ENCODE measurements at places on chromosomes 7 and 10. TPM values are rescaled to one million over a fixed set of nuclear protein-coding genes. Genes with fewer than 3 reads are reported as not detected.

DNA sequence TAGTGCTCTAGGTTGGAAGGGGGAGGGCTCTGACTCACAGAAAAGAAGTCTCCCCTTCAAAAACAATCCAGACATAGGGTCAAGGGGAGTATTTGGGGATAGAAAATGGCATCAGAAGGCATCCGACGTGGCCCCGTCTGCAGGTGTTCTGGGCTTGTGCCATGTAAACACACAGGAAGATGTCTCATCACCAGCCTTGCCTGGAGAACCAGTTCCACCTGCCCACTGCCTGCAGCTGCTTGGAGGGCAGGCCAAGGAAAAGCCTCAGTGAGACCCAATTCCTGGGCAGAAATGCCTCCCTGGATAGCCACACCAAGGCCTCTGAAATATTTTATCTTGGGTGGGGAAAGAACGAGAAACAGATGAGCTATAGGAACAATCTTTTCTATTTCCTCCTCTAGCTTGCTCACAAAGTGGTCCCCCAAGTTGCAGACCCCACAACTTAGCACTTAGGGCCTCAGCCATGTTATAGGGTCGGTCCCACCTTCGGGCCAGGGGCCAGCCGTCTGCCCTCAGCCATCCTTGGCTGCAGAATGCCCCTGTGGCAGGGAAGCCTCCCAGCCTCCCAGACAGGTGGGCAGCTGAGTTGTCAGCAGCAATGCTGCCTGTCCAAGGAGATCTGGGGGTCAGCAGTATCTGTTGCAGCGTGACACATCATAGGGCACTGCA lies 54.3 kb upstream of the ECHDC3 start:
- H3K27ac ChIP-seq, result no peak overlapping the region
- no peak for DNase-seq
- H3K36me3 ChIP-seq, result no peaks in the 10 kb centered on the region
- H3K4me3 ChIP-seq, result no peak overlapping the region
- H3K4me1 ChIP-seq, result peaks cover 32% of the 10 kb centered on the region
- H3K27me3 ChIP-seq, result no peaks in the 10 kb centered on the region

GRCh38 chr7:140134039-140134438 lies 42.7 kb downstream of the KDM7A start:
- H3K36me3 ChIP-seq, result peaks cover under 1% of the 10 kb centered on the region
- H3K27ac ChIP-seq, result no peak overlapping the region
- no peak for DNase-seq
- H3K27me3 ChIP-seq, result no peaks in the 10 kb centered on the region

The PTPN20 gene
- total RNA-seq, result 6.6 TPM

GRCh38 chr7:143002898-143003297 lies 24.0 kb downstream of the OR9A2 start:
- no peak overlapping the region for H3K27ac ChIP-seq
- peak overlapping the region; percentile 56 for H3K4me3 ChIP-seq
- H3K4me1 ChIP-seq, result no peaks in the 10 kb centered on the region
- no peaks in the 10 kb centered on the region for H3K27me3 ChIP-seq

DNA sequence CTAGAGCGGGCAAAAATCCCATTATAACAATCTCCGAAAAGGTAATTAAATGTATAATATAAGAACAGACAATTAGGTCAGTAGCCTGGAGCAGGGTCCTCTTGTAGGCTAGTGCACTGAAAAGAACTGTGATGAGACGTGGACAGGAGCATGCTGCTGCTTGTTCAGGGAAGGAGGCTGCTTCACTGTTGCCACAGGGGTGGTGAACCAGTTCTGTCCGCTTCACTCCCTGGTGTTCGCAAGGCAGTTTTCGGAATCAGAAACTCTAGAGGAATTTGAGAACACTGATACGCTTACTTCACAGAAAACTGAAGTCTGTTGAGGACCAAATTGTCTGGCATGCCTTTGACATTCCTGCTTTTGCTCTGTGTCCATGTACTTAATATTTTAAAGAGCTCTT lies 17.4 kb downstream of the ZNRF2 start:
- H3K27ac ChIP-seq, result no peak overlapping the region
- no peaks in the 10 kb centered on the region for H3K27me3 ChIP-seq
- no peak overlapping the region for H3K4me3 ChIP-seq
- DNase-seq, result no peak

The LIPK gene
- total RNA-seq, result not detected

DNA sequence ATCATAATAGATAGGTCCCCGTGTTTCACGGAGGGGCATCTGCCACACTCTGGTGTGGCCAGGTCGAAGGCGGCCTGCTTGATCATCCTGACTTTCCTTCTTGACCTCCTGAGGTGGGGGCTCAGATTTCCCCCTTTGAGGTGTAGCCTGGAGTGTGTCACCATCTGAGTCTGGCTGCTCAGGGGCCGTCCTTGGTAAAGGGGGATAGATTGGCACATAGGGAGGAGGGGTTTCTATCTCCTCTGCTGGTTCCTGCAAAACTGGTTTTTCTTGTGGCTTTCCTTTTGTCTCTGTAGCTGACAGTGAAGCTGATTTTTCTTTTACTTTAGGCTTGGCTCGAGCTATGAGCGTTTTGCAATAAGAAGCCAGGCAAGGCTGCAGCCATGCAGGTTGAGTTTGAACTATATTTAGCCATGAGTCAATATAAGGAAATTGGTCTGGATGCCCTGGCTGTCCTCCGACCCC lies 7.1 kb upstream of the ZNF117 start:
- no peaks in the 10 kb centered on the region for H3K36me3 ChIP-seq
- peaks cover 33% of the 10 kb centered on the region for H3K4me1 ChIP-seq
- H3K27ac ChIP-seq, result peak overlapping the region; percentile 75

DNA sequence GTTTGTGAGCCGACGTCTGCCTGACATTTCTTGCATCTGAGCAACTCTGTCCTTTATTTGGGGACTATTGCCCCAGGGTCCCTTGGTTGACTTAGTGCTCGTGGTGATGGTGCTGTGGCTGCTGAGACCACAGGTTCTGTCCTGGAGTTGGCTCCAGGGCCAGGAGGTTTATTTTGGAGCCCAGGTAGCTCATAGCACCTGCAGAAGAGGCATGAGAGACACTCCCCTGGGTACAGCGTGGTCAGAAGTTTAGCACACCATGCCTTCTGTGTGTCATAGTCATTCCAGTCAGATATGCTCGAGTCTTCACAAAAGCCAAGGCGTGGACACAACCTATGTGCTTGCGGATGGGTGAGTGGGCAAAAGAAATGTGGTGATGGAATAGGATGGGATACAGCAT lies 496.9 kb downstream of the TCERG1L start:
- H3K36me3 ChIP-seq, result no peaks in the 10 kb centered on the region
- no peak overlapping the region for H3K4me3 ChIP-seq
- H3K4me1 ChIP-seq, result no peaks in the 10 kb centered on the region

DNA sequence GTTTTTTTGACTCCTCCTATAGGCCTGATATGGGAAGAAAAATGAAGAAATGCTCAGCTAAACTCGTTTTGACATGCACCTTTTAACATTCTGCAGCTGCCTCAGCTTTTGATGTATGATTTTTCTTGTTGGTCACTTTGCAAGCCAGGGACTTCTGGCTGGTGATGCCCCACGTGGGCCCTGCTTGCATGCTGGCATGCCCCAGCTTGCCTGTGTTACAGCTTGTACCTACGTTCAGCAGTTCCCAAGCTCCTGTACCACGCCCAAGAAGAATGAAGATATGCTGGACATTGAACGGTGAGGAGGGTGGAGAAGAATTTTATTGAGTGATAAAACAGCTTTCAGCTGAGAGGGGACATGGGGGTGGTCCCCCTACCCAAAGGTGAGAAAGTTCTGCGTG lies 245.6 kb upstream of the FZD8 start:
- no peak for DNase-seq
- no peaks in the 10 kb centered on the region for H3K36me3 ChIP-seq
- H3K27me3 ChIP-seq, result no peaks in the 10 kb centered on the region
- no peak overlapping the region for H3K27ac ChIP-seq
- H3K4me3 ChIP-seq, result no peak overlapping the region

The GHRHR gene
- not detected for total RNA-seq
